Subcutaneous preadipocyte (primary cell): ENCODE measurements at places on chromosomes 4 and X. TPM values are rescaled to one million over a fixed set of nuclear protein-coding genes. Genes with fewer than 3 reads are reported as not detected.

DMP1 gene
- not detected in 2 replicates for total RNA-seq

NLGN3 gene
- 0.20 and 0.37 TPM in 2 replicates for total RNA-seq

PGAM4 gene
- not detected in 2 replicates for total RNA-seq

TLR1 gene
- total RNA-seq = 0.73 and 1.4 TPM in 2 replicates

KCND1 gene
- total RNA-seq = 0.20 and 0.37 TPM in 2 replicates

SRD5A3 gene
- total RNA-seq = 12.3 and 18.0 TPM in 2 replicates

TEX13D gene
- not detected in 2 replicates for total RNA-seq

MAP3K15 gene
- total RNA-seq = not detected in 2 replicates

PCDH18 gene
- total RNA-seq = 100 and 152 TPM in 2 replicates

GYPB gene
- not detected in 2 replicates for total RNA-seq

SEPSECS gene
- total RNA-seq = 7.0 and 8.6 TPM in 2 replicates

MAGEC1 gene
- not detected in 2 replicates for total RNA-seq

HDX gene
- 5.3 and 6.2 TPM in 2 replicates for total RNA-seq

NAP1L5 gene
- 4.8 and 7.2 TPM in 2 replicates for total RNA-seq

ACE2 gene
- total RNA-seq = under 0.01 TPM in 1 of 2 replicates, not detected in the other

MID1 gene
- 6.2 and 9.0 TPM in 2 replicates for total RNA-seq

PLAC8 gene
- total RNA-seq = 1.8 TPM in 1 of 2 replicates, not detected in the other

DRP2 gene
- under 0.01 and 0.20 TPM in 2 replicates for total RNA-seq

CXCL8 gene
- total RNA-seq = 8.0 and 14.3 TPM in 2 replicates

CCKAR gene
- total RNA-seq = not detected in 2 replicates

EDA gene
- total RNA-seq = 0.59 and 0.73 TPM in 2 replicates

CT55 gene
- total RNA-seq = not detected in 2 replicates

JADE3 gene
- 2.9 and 3.9 TPM in 2 replicates for total RNA-seq

FGF16 gene
- total RNA-seq = under 0.01 and 0.20 TPM in 2 replicates

FGF5 gene
- 1.5 and 10.6 TPM in 2 replicates for total RNA-seq

TASL gene
- not detected in 2 replicates for total RNA-seq

ALB gene
- total RNA-seq = not detected in 2 replicates

TSPYL2 gene
- total RNA-seq = 3.9 and 5.1 TPM in 2 replicates
